NCI-H1105 treated with DMSO at 0.1 percent for 48 hours (cell line): ENCODE measurements at places on chromosomes 2 and 18.

DNA sequence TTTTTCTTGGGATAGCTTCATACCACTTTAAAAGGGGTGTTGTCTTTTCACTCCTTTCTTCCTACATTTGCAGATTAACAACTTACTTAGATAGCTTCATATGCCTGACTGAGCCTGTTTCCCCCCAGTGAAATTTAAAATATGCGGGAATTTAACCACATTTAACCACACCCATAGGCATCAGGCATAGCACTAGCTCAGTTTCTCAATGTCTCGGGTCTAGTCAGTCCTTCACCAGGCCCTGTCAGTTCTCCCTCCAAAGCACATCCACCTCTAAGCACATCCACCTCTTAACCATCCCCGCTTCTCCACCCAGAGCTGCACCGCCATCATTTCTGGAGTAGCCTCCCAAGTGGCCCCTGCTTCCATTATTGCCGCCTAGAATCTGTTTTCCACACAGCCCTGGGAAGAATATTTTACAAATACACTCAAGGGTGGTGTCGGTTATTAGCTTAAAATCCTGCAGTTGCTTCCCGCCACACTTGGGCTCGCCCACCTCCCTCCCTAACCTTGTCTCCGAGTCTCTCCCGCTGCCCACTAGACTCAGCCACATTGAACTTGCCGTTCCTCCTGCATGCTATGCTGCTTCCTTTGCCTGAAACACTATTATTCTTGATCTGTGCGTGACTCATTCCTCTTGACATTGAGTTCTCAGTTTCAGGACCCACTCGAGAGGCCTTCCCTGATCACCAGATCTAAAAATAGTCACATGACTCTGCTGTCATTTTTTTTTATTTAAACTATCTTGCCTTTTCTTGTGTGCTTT is 68.3 kb downstream of the SPTBN1 start:
- DNase-seq, result no peak

GRCh38 chr2:73489053-73489452 is 103.4 kb downstream of the ALMS1 start:
- no peak for DNase-seq

DNA sequence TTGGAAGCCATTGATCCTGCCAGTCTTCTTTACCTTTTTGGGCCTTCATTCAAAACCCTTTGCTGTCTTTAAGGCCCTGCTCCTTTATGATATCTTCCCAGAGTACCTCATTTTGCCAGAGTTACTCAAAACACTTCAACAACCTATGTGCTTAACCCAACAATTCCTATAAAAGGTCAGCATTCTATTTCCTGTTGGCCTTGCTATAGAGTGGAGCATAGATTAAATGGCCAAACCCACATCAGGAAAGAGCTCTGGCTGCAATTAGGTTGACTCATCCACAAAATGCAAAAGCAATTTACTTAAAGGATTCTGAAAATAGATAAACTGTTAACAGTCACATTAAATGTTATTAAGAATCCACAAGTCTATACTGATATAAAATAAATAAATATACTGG is 21.2 kb downstream of the MRPL33 start:
- no peak for DNase-seq

- DNase-seq, result no peak
These were observed 221.1 kb downstream of the ANAPC1 start for GRCh38 chr2:111662771-111663470.

- no peak for DNase-seq
These were observed 137.5 kb downstream of the UBR3 start for GRCh38 chr2:169964740-169965139.

GRCh38 chr2:34545486-34546136 is 946.5 kb upstream of the FAM98A start:
- no peak for DNase-seq

DNA sequence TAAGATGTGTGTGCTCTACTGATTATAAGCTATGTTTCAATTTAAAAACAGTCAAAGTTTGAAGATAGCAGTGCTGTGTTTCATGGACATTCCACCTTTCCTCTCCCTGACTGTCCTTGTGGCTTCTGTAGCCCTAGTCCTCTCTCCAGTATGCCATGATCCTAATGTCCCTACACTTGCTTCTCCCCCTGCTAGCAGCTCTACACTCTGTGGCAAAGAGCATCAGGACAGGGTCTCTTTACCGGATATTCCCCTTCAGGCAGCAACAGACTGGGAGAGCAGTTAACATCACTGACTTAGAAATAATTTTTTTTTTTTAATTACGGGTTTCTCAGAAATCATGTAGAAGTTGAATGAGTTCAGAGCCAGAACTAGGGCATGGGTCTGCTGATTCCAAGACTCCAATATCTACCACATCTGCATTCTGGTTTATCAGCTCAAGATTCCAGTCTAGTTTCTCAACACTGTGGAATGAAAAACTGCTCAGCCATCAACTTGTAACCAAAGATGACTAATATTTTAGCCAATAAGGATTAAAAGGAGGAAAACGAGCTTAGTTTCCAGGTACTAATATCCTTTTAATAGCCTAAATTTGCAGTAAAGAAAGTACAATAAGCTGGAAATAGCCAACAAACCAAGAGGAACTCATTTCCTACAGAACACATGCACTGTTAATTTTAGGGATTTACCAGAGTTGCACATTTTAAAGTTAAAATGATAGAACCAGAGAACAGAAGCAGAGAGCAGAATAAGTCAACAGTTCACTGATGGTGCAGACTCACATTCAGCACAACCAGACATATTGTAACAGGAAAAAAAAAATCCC is 45.2 kb downstream of the TMEM131 start:
- DNase-seq, result no peak

DNA sequence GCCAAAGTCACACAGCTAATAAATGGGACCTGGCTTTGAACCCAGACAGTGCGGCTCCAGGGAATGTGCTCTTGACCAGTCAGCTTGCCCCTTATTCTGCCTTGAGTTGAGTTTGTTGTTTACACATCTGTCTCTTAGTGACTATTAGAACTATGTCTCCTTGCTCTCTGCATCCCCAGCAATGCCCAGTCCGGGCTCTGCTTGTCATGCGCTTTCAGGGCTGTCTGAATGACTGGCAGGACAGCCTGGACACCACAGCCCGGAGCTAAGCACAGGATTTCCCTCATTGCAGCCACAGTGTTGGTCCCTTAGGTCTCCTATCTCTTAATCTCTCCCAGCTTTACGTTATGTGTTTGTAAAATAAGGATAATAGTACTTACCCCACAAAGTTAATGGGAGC is 246.4 kb upstream of the RAB12 start:
- no peak for DNase-seq

- peak; percentile 22 for DNase-seq
These were observed 6.0 kb downstream of the GAREM2 start for GRCh38 chr2:26178746-26179436.

DNA sequence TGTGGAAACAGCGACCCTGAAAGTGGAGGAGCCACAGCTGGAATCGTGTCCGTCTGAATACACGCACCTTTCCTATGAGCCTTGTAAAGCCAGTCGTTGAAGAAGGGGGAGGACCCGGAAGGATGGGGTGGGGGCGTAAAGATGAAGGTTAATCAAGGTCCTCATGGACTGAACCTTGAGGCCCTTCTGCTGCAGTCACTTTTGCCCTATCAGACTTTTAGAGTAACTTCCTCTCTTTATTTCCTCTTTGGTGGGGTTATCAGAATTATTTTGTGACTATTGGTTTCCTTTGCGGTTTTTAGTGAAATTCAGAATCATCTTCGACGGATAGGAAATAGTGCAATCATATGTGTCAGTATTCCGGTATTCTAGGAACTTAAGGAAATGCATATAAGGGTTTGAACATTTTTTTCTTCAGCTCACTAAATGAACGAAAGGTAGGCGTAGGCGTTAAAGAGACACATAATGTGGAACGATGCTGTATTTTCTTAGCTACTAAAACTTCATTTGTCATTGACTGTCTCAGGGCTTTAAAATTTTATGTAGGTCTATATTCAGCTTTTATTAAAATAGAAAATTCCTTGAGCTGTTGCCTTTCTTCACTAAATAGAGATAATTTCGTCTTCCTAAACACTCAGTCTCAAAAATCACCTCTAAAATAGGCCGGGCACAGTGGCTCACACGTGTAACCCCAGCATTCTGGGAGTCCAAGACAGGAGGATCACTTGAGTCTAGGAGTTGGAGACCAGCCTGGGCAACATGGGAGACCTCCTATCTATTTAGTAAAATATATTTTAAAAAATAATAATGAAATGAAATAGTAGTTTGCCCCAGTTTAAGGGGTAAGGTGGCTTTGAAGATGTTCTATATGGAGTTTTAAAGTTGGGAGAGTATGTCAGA is 1.4 kb upstream of the YES1 start:
- no peak for DNase-seq

DNA sequence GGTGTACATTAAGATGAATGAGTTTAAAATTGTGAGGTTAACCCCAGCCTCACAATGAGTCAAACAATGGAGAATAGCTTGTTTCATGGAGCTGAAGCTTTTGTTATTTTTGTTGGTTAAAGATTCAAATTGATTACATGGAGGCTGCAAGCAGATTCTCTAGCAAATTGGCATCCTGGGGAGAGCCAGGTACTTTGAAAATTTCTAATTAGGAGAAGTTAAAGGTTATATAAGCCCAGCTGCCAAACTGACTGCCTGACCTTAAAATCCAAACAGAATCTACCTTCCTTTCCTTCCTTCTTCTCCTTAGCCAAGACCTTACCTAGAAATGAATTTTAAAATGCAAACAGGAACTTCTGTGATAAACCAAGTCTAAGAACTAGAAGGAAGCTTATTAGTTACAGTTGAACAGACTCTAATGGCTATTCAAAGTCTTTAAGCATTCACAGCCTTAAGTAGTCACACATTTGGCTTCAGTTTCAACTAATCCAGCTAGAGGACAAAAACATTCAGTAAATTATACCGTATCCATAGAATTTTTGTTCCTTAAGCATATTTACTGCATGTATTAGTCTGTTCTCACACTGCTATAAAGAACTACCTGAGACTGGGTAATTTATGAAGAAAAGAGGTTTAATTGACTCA is 31.5 kb upstream of the PGAP1 start:
- DNase-seq, result no peak

DNA sequence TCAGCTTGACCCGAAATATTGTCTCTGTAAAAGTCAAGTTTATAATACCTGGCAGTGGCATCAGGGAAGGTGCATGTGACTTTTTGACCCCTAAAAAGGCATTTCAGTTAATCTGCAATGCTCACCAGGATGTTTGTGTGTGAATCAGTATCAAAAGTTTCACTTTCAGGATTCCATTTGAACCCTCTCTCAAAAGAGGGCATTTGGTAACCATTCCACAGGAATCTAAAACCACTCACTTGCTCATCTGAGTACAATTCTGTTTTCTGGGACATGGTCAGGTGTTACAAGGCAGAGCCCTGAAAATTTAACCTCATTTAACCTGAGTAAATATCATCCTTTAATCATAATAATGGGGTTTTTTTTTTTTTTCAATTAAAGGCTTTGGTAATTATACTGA is 77.9 kb upstream of the KLF7 start:
- DNase-seq, result no peak

GRCh38 chr2:20596973-20597859 is 53.7 kb downstream of the HS1BP3 start:
- no peak for DNase-seq

DNA sequence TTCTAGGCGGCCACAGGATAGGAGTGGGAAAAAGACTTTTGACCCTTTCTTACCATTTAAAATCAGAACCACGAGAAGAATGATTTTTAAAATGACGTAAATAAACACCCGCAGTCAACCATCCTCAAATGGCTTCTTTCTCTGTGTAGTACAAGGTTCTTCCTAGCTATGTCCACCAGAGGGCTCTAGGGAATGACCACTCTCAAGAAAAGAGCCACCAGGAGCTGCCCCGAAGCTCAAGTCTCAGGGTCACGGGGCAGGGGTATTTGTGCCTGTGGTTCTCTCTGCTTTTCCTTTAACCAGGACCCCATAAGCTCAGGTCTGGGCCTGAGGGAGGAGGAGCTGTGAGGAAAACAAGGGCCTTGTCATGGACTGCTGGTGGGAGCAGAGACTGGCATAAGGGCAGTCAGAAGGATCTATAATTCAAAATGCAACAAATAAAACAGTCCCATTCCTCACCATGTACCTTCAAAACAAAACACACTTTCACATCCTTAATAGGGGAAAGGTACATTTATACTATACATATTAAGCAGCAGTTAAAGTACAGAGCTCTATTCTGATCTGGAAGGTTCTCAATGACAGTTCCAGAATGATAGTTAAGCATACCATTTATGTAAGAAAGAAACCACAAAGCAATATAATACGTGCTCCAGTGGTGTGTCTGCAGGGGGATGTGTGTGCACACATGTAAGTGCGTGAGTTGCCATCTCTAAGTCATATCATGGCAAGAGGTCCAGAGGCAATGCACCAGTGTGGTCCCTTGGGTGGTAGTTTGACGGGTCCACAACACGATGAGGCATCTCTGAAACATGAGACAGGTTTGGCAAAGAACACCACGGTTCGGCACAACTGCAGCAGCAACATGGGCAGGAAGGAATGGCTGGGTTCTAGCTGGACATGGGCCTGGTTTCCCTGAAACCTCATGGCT is 18.6 kb downstream of the LYPD1 start:
- DNase-seq, result no peak

DNA sequence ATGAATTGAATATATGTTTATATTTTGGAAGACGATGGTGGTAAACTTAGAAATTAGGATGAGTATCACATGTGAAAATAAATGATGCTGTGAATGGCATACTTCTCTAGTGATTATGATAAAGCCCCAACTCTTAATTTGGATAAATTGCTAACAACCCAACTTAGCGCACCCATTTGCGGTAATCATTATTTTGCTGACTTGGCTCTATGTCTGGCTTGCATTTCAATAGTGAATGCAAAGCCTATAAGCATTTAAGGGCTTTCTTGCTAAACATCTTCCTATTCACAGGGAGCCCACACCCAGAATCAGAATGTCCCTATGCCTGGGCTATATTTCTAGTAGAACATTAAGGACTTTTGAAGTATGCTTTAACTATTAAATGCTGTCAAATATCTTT is 910.7 kb upstream of the FANCL start:
- DNase-seq, result no peak

DNA sequence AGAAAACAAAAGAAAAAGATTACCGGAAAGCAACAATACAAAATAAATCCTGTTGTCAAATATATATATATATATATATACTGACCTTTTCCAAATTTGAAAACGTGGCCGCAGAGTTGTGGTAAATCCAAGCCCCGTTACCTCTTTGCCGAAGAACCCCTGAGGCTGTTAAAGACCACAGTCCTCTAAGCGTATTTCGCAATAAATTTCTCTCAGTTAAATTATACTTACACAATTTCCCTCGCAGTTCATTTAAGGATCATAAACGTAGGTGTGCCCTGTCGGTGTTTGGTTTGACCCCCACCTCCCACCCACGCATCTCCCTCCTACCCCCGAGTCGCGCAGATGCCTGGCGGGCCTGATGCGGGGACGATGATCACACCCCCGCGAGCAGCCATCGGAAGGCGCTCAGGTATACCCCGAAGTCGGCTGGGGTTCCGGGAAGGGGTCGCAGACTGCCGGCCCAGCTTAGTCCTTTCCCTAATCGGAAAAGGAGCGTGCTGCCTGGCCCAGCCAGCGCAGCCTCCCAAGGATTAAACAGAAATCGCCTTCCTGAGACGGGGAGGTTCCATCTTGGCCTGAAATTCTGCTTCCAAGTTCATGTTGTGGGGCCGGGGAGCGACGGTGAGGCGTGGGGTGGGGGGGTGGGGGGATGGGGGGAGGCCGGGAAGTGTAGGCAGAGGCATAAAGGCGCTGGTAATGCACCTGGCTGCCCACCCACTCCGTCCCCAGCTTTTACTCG is 2.9 kb upstream of the MEIS1 start:
- no peak for DNase-seq
